ENCODE measurements at places on chromosomes 6 and 20.

DNA sequence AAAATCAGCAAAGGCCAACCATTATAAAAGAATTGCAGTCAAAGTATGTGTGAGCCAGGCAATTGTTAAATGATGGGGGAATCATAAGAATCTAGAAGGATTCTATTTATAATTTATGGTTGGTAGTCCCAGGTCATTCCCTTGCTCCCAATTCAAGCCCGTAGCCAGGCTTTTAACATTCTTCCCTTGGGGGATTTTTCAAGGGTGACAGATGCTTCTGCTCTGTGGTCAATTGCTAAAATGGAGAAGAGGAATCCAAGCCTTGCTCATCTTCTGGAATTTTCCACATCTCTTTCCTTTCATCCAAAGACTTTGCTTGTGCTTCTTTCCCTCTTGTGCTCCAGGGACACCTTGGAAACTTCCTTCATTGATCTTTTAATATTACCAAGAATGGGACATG, 18.0 kb upstream of the BCAS1 start:
- no peak for DNase-seq

- DNase-seq: no peak
These were observed 26.6 kb upstream of the TGM2 start for GRCh38 chr20:38191654-38192053.

GRCh38 chr6:37177077-37177934, 7.4 kb downstream of the PIM1 start:
- no peak for DNase-seq

- DNase-seq: no peak
These were observed 2.3 kb downstream of the DSTN start for GRCh38 chr20:17572034-17572638.

DNA sequence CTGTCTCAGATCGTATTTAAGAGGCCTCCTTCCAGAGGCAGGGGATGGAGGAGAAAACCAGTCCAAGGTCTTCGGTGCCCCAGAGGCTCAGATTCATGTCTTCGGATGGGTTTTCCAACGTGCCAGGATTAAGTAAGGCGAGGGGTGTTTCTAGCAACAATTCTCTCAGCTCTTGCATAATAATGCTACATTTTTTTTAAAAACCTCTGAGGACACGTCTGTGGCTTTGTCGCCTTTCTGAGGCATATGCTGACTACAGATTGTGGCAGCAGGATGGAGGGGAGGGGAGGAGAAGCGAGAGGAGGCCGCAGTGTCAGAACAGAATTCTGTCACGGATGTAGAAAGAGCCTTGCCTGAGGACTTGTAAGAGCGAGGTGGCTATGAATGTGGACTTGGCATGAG, 17.7 kb upstream of the CCDC167 start:
- DNase-seq: peak; percentile 61

- no peak for DNase-seq
These were observed 468.0 kb downstream of the PREX1 start for GRCh38 chr20:48359692-48360341.

- no peak for DNase-seq
These were observed 155.5 kb downstream of the ESR1 start for GRCh38 chr6:151963001-151963400.

- peak; percentile 96 for DNase-seq
These were observed at the start of the genes PACRG and PRKN for GRCh38 chr6:162727322-162728182. PACRG (plus strand) TSS chr6:162727974. PRKN (minus strand) TSS chr6:162727766.

GRCh38 chr6:111709615-111710398, 104.1 kb upstream of the TRAF3IP2 start:
- peak; percentile 22 for DNase-seq

- no peak for DNase-seq
These were observed 20.4 kb upstream of the ITPR3 start for GRCh38 chr6:33600761-33601160.

- no peak for DNase-seq
These were observed 462.7 kb upstream of the SULF2 start for GRCh38 chr20:48247961-48248360.

DNA sequence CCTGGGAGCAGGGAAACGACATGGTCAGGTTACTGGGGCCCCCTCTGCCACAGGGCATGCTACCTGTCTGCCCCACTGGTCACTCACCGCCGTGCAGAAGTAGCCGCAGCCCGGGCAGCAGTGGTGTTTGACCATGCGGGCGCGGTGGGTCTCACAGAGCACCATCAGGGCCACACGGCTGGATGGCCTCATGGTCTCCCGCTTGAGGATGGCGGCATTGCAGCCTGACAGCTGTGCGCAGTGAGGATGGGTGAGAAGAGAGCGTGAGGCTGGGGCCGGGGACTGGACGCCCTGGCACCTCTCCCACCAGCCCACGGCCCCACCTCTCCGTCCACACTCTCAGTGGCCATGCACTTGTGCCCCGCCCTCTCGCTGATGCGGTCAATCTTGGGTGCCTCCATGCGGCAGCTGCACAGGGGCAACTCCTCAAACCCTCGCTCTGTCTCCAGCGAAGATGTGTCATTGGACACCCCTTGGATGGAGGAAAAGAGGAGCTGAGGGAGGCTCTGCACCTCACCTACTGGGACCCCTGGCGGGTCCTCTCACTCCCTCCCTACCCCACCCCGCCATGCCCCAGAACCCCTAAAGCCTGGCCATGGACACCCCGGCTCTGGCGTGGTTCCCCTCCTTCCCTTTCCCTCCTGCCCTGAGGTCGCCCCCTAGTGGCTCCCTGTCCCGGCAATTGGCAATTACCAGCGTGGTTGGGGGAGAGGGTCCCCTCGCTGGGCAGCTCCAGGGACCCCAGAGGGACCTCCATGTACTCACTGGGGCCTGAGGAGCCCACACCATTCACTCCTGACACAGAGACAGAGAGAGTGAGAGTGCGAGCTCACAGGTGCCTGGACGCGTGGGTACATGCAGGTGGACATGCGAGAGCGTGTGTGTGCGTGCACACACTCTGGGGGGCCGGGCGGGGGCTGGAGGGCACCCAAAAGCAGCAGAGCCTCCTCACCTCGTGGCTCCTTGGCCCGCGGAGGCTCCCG, 8.9 kb downstream of the EHMT2 start:
- DNase-seq: peak; percentile 44

DNA sequence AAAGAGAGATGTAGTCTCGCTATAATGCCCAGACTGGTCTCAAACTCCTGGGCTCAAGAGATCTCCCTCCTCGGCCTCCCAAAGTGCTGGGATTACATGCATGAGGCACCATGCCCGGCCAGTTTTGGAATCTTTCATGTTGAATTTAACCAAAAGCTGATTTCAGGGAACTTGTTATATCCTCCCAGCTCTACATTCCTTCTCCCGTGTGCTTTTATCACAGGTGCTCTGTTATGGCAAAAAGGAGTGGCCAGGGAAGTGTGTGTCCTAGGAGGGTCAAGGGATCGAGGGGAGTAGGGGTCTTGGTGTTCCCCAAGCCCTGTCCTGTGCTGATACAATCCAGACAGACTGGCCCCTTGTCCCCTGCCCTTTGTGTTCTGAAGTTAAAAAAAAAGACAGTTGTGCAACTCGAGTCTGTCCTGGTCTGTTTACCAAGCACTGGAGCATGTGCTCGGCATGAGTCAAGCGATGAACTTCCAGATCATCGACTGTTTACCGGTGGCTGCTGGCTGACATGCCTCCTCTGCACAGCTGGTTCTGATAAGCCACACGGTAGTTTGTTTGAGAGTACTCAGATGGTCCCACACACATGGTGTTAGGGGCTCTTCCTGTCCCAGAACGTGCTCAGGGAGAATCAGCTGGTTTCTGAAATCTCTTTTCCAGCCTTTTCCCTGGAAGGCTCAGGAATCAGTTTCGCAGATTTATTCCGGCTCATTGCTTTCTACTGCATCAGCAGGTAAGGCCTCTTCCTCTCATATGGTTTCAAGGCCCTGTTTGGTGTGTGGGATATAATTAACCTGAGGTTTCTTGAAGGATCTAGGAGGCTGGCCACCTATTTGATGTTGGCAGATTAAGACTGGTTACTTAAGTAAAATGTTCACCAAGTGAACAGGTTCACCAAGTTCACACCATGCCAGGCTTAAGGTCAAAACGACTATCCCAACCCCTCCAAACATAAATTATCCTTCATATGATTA, 52.6 kb upstream of the NAA20 start:
- no peak for DNase-seq

DNA sequence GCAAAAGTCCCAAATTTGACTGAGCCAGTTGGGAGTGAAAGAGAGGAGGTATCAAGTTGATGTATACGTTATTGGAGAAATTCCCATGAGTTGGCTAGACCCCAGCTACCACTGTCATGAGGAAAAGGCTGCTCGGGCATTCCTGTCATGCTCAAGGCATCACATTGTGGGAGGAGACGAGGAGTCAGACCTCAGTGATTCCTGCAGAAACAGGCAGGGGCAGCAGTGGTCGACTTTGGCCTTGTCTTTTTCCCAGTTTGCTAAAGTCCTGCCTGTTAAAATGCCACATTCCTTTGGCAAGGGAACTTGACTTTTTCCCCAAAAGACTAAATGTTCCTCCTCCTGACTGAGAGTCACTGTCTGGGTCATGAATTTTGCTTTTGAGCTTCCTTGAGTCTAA, 295.5 kb upstream of the HS3ST5 start:
- DNase-seq: no peak

DNA sequence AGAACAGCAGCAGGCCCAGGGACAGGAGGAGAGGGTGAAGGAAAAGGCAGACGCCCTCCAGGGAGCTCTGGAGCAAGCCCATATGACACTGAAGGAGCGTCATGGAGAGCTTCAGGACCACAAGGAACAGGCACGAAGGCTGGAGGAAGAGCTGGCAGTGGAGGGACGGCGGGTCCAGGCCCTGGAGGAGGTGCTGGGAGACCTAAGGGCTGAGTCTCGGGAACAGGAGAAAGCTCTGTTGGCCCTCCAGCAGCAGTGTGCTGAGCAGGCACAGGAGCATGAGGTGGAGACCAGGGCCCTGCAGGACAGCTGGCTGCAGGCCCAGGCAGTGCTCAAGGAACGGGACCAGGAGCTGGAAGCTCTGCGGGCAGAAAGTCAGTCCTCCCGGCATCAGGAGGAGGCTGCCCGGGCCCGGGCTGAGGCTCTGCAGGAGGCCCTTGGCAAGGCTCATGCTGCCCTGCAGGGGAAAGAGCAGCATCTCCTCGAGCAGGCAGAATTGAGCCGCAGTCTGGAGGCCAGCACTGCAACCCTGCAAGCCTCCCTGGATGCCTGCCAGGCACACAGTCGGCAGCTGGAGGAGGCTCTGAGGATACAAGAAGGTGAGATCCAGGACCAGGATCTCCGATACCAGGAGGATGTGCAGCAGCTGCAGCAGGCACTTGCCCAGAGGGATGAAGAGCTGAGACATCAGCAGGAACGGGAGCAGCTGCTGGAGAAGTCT, 25.5 kb downstream of the C20orf173 start:
- no peak for DNase-seq

DNA sequence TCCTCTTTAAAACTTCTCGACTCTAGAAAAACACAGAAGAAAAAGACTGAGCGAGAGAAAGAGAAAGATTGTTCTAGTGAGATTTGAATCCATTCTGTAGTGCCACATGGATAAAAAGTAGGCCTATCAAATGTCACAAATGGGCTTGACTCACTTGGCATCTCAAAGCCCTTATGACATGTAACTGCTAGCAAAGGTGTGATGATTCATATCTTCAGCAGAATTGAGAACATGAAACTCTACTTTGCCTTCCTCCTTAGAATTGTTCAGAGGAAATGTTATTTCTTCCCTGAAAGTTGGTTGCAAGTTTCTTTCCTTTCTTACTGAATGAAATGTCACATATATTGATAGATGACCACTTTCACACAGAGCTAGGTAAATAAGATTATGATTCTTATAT, 40.4 kb upstream of the DUSP22 start:
- DNase-seq: no peak

GRCh38 chr20:43293068-43293786, 103.5 kb upstream of the PTPRT start:
- DNase-seq: no peak

DNA sequence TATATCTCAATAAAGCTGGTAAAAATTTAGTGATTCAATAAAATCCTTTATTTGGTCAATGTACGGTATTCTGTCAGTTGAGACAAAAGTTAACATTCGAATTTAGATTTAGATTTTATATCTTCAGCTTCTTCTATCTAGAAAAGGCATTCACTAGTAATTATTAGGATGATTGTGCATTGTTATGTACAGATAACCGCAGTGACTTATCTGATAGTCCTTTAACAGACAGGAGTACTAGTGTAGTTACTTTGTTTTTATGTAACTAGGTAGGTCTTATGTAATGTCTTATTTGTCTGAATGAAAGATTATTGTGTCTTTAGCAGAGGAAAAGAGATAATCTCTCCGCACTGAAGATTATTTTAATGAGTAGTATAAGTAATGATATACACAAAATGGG, 31.3 kb downstream of the TRIM27 start:
- DNase-seq: no peak

GRCh38 chr6:45448417-45449389, 71.0 kb upstream of the SUPT3H start:
- DNase-seq: no peak

GRCh38 chr6:4592026-4592425, 184.2 kb upstream of the CDYL start:
- DNase-seq: no peak

GRCh38 chr20:2348336-2348735, 32.4 kb upstream of the TGM6 start:
- DNase-seq: no peak

GRCh38 chr20:50224531-50225255, 34.1 kb downstream of the CEBPB start:
- no peak for DNase-seq

GRCh38 chr6:159110013-159110412, 59.2 kb upstream of the FNDC1 start:
- DNase-seq: no peak

DNA sequence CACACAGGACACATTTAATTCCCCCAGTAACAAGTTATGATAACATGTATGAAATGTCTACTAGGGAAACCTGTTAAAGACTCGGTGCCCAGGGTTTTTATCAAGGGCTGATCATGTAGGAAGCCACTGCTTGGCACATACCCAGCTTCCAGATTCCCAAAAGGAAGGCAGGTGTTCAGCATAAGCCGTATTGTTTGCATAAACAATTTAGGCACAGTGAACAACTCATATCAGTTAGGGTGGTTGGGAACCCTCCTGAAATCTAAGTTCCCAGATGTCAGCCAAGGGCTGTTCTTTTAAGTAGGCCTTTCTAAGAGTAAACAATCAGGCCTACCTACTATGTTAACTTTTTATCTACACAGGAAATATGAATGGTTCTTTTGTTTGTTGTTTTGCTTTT, 74.1 kb downstream of the ASXL1 start:
- no peak for DNase-seq

DNA sequence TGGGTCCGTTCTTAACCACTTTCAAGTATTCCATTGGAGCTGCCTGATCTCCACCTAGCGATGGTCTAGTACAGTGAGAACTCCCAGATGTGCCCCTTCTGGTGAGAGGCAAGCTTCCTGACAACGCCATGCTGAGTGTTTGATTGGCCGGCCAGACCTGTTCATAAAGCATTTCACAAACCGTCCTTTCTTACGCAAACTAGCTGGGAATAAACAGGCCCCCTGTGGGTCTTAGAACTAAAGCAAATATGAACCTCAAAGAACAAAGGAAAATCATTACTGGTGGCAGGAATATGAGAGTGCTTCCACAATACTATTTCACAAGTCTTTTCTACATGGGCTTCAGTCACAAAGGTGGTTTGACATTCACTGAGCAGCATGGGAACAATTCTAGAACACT, 15.6 kb upstream of the GCNT2 start:
- DNase-seq: no peak
